ENCODE measurements at places on chromosomes 5 and 9.

DNA sequence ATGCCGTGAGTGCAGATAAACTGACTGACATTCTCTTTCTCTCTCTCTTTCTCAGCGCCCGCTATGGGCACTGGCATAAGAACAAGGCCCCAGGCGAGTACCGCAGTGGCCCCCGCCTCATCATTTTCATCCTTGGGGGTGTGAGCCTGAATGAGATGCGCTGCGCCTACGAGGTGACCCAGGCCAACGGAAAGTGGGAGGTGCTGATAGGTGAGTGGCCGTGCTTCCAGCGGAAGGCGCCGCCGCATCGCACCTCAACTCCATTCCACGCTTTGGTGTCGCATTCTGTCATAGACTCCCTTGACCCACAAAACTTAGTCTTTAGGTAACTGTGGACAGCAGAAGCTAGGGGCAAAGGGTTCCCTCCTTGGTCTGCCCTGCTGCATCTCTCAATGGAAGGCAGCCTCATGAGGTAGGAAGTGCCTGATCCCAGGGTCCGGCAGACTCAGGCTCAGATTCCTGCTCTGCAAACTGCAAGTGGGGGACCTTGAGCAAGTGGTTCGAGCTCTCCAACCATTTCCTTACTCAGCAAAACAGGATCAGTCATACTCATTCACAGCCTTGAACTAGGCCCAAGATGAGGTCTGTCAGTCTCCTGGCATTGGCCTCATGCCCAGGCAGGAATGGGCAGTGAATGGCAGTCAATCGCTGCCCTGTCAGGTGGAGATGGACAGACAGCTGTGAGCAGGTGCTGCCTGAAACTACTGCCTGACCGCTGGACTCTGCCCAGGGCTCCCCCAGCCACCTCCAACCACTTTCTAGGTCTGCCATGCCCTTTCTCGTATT lies 24.2 kb upstream of the CFAP157 start:
- DNase-seq, result no peak

DNA sequence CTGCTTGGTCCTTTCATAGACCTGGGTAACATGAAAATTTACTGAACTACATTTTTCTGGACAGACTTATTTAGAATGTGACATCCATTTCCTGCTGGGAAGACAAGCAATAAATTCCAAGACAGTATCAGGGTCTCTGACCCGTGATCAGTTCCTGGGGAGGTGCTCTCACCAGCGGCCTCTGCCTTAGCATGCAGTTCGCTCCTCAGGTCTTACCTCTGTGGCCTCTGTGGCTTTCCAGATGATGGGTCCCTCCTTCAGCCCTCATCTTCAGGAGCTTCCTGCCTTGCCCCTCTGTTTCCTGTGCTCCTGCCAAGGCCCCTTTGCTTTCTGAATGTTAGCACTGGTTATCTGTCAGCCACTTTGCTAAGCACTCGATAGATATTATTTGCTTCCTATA lies 66.4 kb downstream of the CMYA5 start:
- no peak for DNase-seq

- no peak for DNase-seq
Observed at GRCh38 chr5:95471942-95472341, 80.8 kb downstream of the FAM81B start.

DNA sequence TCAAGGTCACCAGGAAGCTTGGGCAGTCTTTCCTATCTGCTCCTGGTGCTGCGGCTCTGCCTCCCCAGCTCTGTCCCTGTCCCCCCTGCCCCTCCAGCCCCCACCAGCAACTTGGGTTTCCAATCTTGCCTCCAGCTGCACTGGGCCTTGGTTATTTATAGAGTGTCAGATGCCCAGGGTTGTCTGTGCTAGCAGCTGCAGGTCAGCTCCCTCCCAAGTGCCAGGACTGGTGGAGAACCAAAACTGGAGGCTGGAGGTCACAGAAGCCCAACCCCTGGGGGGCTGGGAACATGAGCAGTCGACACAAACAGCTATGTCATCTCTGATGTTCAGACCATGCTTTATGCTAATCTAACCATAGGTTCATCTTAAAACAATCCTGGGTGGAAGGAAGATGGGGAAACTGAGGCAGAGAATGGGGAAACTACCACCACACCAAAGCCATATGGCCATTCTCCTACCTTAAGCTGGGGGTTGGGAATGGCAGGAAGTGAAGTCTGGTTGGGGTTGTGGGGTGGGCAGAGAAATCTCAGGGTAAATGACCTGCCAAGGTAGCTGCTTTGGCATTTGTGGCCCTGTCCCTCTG lies 1.7 kb downstream of the TPM2 start:
- no peak for DNase-seq
